HS-5 (cell line): ENCODE measurements at places on chromosomes 4 and X.

- DNase-seq, result no peak
Observed at GRCh38 chr4:108192056-108192455, 23.3 kb upstream of the LEF1 start.

DNA sequence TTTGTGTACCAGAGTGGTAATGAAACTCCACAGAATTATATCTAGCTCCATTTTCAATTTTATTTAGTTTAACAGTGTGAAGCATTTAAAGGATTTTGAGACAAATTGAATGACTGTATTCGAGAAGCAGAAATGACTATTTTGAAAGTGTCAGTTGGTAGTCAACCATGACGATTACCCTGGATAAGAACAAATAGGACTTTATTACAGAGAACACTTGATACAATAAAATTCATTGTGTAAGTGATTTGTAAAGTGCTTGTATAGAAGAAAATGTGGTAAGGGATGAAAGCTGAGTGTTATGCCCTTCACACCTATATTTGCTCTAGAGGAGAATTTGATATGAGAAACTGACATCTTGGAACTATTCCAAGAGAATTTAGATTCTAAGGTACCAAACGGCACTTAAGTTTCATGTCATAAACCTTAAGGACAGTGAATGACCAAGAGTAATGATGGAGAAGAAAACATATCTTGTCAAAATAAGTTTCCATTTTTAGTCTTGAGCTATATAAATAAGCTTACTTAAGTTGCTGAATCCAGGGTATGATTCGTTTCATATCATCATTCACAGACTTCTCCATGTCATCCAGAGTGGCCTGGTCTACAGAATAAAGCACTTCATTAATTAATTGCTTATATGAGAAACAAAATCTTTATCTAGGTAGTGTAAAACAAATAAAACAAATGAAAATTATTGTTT, 34.6 kb downstream of the MED14 start:
- no peak for DNase-seq

DNA sequence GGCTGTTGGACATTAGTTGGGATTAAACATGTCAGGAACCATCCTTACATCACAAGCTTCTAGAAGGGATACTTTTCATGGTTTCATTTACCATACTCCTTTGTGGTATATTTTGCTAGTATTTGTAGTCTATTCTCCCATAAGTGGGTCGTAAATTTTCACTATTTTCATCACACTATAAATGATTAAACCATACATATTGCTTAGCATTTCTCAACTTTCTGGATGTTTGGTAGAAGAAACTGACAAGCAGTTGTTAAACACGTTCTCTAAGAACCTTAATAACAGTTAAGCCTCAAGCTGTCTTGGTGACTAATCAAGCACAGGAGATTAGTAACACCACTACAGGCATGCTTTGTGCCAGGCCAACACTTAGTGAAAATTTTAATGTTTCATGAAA, 375.5 kb downstream of the NAF1 start:
- no peak for DNase-seq

DNA sequence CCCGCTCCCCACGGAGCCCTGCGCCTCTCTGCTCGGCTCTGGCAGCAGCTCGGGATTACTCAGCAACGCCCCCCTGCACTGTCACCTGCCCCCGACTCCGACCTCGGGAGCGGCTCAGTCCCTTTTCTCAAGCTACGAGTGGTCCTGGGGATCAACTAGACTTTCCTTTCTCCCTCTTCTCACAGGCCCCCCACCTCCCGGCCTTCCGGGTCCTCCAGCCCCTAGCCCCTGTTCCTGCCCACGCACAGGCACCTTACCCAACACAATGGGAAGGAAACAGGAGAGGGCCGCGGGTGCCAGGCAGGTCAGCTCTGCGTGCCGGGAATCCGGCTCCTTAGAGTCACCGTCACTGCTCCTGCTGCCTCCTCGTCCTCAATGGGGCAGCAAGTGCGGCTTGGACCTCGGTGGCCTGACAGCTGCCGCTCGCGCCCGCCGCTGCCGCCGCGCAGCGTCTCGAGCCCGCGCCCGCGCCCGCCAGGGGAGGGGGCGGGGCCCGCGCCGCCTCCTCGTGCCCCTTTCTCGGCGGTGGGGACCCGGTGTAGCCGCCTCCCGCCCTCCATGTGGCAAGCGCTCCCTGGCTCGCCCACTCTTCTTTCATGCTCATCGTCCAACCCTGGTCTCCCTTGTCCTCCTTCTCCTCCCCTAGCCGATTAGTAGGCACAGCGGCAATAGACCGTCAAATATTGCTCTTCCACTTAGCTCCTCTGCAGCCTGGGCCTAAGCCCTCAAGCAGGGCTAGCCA, at the start of gene RAB9B:
Gene RAB9B, minus strand, starts transcription at position 455 of the 742 bp plus-strand sequence. CDS start 6,473 bp downstream, outside the sequence.
- no peak for DNase-seq

GRCh38 chr4:48103483-48104139, 30.4 kb downstream of the TXK start:
- no peak for DNase-seq

DNA sequence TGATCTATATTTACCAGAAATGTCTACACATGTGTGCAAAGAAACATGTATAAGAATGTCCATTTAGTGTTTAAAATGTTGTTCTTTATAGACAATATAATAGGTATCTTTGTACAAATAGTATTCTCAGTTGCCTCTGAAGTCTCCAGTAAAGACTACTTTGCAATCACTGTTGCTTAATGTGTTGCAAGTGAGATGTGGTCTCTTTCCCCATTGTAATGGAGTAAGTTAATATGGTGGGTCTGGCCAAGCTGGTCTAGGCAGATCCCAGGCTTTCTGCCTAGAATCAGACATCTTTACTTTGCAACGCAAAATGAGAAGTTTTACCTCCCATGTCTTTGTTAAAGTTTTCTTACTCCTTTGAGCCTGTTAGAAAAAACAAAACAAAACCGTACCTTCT, 144.8 kb downstream of the GABRA3 start:
- no peak for DNase-seq

DNA sequence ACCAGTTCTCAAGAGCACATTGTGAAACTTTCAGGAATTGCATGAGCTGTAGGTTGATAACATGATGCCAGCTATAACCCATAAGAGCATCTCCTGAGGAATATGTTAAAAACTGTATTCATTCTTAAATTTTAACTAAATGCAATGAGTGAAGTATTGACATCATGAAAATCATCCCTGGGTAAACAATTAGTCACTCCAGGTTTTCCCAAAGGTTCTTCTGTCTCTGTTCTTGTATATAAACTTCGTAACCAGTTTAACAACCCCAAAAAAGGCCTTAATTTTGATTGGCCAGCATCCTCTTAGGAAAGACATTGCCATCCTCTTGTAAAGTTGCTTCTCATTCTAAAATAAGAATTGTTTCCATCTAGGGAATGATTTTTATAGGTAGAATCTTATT, 80.4 kb downstream of the TET2 start:
- no peak for DNase-seq

- DNase-seq, result no peak
Observed at GRCh38 chr4:31678356-31678755, 958.2 kb downstream of the PCDH7 start.

GRCh38 chr4:182555997-182556418, 312.8 kb downstream of the TENM3 start:
- no peak for DNase-seq

GRCh38 chr4:153784166-153784699, 4.7 kb downstream of the SFRP2 start:
- DNase-seq, result no peak

GRCh38 chr4:121829511-121829910, 5.8 kb upstream of the CCNA2 start:
- DNase-seq, result no peak

DNA sequence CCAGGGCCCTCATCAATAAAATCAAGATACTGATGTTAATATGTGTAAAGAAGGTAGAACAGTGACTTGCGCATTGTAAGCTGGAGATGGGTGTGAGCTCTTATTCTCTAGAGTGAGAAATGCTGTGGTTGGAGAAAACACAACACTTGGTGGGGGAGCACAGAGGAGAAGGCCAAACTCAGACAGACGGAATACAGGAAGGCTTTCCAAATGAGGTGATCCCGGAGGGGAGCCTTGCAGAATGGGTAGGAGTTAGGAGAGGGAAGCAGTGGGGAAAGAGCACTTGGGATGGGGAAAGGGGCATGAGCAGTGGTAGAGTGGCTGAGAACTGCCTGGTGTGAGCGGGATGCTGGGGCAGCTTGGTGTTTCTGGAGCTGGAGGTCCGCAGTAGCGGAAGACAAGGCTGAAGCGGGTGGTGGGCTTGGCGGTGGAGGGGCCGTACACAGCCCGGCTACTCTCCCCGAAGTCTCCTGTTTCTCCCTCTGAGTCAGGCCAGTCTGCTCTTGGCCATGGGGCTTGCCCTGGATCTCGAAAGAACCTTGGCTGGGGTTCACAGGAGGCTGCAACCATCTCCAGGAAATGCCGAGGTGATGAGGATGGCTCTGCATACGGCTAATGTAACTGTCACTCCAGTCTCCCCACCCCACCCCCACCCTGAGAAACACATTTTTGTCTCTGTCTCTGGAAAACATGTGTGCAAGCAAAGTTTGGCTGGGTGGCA, 11.3 kb upstream of the PLAC1 start:
- DNase-seq, result peak; percentile 69

- no peak for DNase-seq
Observed at GRCh38 chr4:151688003-151688784, 72.6 kb downstream of the GATB start.

DNA sequence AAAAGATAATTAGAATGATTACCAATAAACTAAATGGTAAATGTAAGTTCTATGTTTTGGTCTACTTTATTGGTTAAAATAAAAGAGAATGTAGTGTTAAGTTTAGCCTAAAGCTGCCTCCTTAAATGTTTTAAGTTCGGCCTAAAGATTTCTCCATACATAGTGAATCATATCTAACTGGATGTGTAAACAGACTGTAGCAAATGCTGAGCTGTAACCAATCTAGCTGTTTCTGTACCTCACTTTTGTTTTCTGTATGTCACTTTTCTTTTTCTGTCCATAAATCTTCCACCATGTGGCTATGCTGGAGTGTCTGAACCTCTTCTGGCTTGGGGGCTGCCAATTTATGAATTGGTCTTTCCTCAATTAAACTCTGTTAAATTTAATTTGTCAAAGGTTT, 121.2 kb downstream of the TBCK start:
- no peak for DNase-seq

GRCh38 chr4:85515701-85516100, 40.8 kb downstream of the ARHGAP24 start:
- DNase-seq, result no peak

DNA sequence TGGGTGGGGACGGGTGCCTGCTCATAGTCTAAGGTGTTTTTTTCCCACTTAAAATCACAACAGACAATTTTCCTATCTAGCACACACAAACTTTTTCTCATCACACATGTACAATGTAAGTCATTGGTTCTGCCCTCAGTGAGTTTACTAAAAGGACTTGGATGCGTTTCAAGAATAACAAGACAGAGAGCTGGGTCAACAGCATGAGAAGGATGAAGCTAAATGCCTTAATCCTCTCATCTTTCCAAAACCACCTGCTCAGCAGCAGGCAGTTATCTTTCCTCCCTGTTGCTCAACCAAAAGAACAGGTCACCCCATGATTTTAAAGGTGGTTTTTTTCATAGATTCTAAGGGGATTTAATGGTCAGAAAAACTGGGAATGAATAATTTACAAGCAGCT, 40.1 kb downstream of the OFD1 start:
- DNase-seq, result no peak

DNA sequence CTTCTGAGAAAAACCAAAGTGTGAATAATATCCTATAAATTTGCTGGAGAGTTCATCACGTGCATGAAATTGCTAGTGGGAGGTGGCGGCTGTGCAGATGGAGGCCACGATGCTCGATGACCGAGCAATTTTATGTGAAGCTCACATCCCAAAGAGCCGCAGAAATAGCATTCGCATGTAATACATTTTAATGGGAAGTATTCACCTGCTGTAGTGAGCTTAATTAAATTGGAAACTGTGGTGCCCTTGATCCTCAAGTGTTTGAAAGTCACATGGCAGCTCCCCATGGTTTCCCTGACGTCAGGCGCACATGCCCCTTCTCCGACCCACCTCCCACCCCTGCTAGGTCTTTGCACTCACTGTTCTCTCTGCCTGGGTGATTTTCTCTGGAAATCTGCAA, 136.8 kb downstream of the STK32B start:
- no peak for DNase-seq

DNA sequence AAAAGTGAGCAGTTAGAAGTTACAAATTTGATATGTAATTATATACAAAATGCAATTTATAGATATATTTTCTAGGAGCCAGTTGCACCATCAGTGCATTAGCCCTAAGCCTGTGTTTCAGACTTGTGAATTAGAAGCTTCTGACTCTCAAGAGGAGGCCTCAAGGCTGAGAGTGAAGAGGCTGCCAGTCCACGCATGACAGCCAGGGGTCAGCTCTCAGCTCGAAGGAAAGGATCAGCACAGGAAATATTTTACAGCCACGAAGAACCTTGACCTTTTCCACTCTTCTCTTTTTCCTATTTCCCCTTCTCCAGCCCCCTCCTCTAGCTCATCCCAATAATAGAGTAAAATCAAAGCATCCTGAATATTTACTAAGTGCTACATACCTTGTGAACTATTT, 642.4 kb downstream of the TRIML1 start:
- DNase-seq, result no peak

DNA sequence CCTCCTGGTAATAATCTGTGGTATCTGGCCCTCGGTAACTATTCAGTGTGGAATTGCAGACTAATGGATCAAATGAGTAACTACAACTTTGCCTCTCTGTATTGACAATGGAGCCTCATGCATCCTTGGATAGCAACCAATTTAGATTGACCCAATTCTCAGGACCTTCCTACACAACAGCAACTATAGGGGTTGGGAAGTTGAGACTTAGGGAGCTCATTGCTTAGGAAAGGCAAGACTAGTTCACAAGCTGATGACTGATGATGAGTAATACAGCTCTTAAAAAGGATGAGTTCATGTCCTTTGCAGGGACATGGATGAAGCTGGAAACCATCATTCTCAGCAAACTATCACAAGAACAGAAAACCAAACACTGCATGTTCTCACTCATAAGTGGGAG, 47.5 kb upstream of the KLHL13 start:
- DNase-seq, result no peak

- no peak for DNase-seq
Observed at GRCh38 chrX:19122641-19123009, 357 bp upstream of the ADGRG2 start.

DNA sequence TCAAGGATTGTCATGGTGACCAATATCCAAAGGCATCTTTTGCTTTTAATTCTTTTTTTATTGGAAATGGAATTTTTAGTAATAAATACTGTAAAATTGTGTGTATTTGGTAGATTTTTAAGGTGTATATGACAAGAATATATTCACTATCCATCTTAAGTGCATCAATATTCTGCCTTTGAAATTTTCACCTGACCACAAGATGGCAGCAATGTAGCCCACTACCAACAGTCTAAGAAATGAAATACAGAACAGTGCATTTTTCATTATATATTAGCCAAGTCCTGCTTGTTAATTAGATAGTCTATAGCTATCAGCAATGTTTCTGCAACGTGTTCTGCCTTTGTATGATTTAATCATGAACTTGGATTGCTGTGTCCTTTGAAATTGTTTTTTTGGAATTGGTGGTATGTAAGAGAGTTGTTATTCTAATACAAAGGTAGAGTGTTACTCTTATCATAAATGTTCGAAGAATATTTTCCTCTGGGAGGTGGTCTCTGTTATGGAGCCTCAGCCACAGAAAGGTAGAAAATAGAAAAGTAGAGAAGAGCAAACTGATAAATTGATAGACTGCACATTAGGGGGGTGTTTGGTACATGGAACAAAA, 38.2 kb downstream of the HPGDS start:
- no peak for DNase-seq

- no peak for DNase-seq
Observed at GRCh38 chr4:173426064-173426463, 27.1 kb upstream of the SCRG1 start.

- no peak for DNase-seq
Observed at GRCh38 chrX:136784231-136784630, 3.5 kb upstream of the ARHGEF6 start.
